ENCODE measurements at places on chromosomes 5 and 9.

DNA sequence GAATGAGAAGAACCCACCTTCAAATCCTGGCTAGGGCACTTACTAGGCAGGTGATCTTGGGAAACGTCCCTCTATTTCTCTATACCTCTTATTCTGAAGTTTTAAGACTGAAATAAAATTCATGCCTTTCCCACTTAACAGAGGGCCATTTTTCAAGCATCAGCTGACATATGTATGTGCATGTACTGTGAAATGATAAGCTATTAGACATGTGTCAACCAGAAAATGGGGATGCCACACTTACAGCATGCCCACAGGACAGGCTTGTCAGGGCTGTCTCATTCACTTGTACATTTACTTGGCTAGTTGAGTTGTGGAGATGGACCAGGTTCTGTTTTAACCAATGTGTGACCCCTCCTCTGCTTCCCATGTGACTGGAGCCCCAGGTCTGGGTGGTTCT lies 78.5 kb downstream of the C9orf152 start:
- peak overlapping the region; percentile 2 for H3K27ac ChIP-seq
- no peak for DNase-seq
- peaks cover 71% of the 10 kb centered on the region for H3K4me1 ChIP-seq

- H3K27me3 ChIP-seq, result no peaks in the 10 kb centered on the region
- no peaks in the 10 kb centered on the region for H3K36me3 ChIP-seq
- no peak overlapping the region for H3K4me3 ChIP-seq
- no peak for DNase-seq
- H3K27ac ChIP-seq, result no peak overlapping the region
These were observed 347.4 kb upstream of the NUDT12 start for GRCh38 chr5:103910011-103910410.

DNA sequence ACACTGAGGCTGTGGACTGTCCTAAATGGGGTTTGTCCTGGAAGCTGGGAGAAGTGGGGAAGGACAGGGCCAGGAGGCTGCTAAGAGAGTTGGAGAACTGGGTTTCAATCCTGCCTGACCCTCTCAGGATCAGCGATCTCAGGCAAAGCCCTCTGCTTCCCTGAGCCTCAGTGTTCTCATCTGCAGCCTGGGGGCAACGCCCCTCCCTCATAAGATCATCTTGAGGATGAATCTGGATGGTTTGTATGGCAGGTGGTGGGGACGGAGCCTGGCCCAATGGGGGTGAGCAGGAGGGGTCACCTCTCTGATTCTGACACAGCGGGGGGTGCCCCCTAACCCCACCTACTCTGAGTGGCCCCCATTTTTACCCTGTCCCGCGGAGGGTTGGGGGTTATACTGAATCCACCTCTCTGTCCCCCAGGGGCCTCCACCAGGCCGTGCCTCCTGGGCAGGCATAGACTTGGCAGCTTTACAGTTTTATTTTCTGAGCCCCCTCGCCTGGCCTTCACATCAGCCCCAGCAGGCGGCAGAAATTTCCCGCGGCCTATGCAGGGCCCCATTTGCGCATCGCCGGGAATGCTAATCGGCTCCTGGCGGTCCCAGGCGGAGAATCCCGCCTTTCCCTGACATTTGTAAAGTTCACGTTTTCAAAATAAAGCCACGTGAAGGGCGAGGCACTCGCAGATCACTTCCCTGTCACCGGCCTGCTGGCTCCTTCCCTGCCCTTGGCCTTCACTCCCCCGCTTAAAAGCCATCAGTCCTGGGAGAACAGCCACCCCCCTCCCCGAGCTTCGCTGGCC lies 17.8 kb upstream of the LAMC3 start:
- H3K36me3 ChIP-seq, result no peaks in the 10 kb centered on the region
- H3K27me3 ChIP-seq, result no peaks in the 10 kb centered on the region
- H3K27ac ChIP-seq, result no peak overlapping the region
- H3K4me3 ChIP-seq, result no peak overlapping the region
- H3K4me1 ChIP-seq, result peaks cover 22% of the 10 kb centered on the region
- no peak for DNase-seq

DNA sequence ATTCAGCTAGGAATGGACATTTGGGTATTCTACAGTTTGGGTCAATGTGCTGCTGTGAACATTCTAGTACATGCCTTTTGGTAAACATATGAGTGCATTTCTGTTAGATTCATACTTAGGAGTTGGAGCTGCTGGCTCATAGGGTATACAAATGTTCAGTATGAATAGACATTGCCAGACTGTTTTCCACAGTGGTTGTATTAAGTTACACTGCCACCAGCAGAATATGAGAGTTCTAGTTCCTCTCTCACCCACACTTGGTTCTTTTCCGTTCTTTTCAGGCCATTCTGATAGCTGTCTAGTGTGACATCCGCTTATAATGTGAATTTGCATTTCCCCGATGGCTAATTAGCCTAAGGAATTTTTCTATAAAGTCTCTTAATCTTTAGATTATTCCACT lies 25.0 kb downstream of the STOM start:
- H3K27me3 ChIP-seq, result no peaks in the 10 kb centered on the region
- no peak for DNase-seq
- H3K4me1 ChIP-seq, result peaks cover 14% of the 10 kb centered on the region
- H3K27ac ChIP-seq, result no peak overlapping the region

GRCh38 chr9:80503671-80504281 lies 932.0 kb downstream of the TLE4 start:
- no peak overlapping the region for H3K4me3 ChIP-seq
- no peaks in the 10 kb centered on the region for H3K27me3 ChIP-seq
- H3K27ac ChIP-seq, result peak overlapping the region; percentile 41
- DNase-seq, result no peak

DNA sequence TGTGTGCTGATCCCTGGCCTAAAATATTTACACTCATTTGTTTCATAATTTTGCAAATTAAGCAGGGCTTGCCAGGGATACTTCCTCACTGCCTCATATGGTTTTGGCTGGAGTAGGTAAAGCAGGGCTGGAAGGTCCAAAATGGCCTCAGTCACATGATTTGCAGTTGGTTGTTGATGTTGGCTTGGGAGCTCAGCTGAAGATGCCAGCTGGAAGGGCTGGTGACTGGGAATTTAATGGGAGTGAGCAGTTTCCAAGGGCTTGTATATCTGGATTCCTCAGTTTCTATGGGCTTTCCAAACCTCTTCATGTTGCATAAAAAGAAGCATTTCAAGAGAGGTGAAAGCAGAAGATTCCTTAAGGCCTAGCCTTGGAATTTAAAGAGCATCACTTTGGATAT lies 729.3 kb downstream of the CDH18 start:
- no peak overlapping the region for H3K27ac ChIP-seq
- no peak for DNase-seq
- H3K27me3 ChIP-seq, result no peaks in the 10 kb centered on the region
- H3K4me3 ChIP-seq, result no peak overlapping the region
- H3K4me1 ChIP-seq, result peaks cover 2% of the 10 kb centered on the region

Data from mesothelial cell of epicardium (in vitro differentiated cells).